Activated CD8-positive, alpha-beta T cell treated with anti-CD3 and anti-CD28 coated beads, Interleukin-2, amount 10 ng/mL, durations not matched to agents 7 days and 5 days (primary cell): ENCODE measurements at places on chromosomes 7 and 10.

- DNase-seq, result no peak
Observed at GRCh38 chr10:78218798-78219490, 185.3 kb downstream of the RPS24 start.

DNA sequence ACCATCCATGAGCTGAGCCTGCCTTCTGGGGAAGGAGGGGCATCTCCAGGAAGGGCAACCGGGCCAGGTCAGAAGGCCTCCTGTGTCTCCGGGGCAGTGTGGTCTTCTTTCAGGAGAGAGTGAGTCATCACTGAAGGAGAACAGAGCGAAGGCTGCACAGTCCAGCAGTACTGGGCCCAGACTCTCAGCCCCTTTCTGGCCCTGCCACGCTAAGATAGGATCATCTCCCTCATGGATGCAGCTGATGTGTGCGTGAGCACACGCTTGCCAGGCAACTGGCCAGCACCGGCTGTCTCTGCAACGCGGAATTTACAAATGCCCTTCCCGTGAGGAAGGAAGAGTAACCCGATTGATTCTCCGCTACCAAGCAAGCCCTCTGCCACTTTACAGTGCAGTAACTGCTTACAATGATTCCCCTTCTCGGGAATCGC is 328.2 kb downstream of the TNS3 start:
- no peak for DNase-seq

GRCh38 chr7:24732646-24733413 is 24.4 kb downstream of the GSDME start:
- DNase-seq, result no peak

DNA sequence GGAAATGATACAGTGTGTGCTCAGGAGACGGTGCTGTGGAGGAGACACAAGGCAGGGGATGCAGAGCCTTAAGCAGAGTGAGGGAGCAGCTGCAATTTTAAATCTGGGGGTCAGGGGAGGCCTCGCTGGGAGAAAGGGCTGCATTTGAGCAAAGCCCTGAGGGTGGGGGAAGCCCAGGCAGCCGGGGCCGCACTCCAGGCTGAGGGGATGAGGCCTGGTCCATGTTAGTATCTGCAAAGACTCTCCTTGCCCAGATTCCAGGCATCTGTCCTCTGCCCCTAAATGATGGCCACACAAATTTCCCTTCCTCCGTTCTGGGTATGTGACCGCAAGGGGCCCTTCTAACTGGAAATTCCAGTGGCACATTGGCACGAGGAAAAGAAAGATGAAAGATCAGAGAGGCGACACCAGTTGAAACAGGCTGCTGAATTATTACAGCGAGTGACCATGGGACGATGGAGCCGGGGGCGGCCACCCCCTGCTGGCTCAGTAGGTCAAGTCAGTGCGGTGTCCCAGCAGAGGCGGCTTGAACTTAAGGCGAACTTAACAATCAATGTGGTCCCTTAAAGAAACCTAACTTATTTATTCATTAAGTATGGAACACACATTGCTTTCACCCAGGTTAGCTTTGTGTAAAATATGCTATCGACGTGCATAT is 62.3 kb upstream of the KAT6B start:
- no peak for DNase-seq

GRCh38 chr7:115549910-115550309 is 480.7 kb downstream of the TFEC start:
- DNase-seq, result no peak

DNA sequence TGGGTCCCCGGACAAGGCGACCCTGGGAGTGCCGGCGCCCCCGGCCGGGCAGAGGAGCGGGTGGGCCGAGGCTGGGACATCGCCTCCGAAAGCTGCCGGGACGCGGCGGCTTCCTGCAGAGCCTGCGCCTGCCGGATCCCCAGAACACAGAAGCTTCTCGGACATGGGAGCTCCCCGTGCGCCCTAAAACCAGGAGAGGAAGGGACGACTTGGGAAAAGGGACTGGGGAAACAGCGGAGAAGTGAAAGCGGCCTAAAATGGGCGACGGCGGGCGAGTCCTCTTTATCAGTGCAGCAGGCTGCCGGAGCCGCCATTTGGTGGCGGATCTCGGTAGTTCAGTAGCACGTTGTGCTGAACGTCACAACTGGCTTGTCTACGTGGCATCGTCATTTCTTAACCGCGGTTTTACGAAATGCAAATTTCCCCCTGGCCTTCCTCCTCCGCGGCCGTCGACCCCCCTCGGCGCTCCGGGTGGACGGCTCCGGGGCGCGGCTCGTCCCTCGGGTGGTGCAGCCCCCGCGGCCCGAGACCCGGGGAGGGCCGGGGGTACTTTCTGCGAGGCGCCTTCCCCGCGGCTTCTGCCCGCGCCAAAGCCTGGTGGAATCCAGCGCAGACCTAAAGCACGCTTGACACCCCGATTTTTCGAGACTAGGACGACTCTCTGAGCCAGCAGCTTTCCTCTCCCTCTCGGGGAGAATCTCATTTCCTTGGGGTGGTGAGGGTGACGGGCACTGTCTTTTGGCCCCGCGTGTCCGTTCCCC is 9.9 kb upstream of the SPAG6 start:
- peak; percentile 76 for DNase-seq

DNA sequence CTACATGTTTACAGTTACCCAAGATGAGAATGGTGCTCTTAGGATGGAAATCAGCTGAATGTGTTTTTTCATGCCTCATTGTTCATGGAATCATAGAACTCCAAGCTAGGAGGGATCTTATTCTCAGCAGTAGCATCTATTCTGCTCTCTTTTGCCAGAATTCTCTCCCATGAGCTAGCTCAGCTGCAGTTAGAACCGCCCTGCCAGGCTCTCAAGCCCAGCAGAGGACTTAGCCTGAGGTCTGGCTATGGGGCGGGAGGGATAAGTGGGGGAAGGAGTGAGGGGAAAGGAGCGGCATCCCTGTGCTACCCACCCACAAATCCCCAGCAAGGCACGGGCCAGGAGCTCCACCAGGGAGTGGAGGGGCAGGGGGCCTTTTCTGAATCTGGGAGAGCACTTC is 120.7 kb upstream of the PLXNA4 start:
- no peak for DNase-seq

DNA sequence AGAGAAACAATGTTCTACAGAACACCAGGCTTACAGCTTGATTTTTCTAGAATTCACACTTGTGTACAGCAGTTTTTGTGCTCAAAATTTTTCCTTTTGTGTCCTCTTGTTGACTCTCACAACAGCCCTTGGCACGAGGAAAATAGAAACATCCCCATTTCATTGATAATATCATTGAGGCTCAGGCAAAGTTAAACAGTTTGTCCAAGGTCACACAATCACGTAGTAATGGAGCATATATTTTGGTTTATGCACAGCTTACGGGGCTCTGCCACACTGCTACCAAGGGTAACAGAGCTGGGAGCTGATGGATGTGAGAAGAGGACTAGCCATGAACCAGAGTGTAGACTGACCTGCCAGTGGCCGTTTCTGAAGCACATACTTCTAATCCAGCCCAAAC is 292.0 kb downstream of the FZD1 start:
- no peak for DNase-seq
